ENCODE measurements at places on chromosomes 1 and 21.

GRCh38 chr1:165501970-165502348, 41.8 kb upstream of the LRRC52 start:
- no peak for DNase-seq

GRCh38 chr1:11072216-11072917, 12.5 kb upstream of the SRM start:
- no peak for DNase-seq

DNA sequence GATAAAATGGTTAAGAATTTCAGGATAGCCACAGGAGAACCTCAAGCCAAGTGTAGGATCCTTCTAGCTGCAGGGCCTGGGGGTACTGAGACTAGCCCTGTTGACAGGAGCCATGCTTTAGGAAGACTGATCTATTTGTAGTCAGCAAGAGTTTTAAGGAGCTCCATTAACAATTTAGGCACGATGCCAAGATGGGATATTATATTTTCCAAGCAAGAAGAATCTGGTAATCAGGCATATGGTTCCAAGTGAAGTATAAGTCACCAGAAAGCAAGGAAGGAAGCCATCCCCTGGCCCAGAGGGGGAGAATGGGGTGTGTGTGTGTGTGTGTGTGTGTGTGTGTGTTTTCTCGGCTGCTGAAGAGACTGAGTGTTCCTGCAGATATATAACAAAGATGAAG, 7.0 kb downstream of the IFNAR2 start:
- no peak for DNase-seq

GRCh38 chr1:215807911-215808436, 240.9 kb downstream of the KCTD3 start:
- DNase-seq: no peak

DNA sequence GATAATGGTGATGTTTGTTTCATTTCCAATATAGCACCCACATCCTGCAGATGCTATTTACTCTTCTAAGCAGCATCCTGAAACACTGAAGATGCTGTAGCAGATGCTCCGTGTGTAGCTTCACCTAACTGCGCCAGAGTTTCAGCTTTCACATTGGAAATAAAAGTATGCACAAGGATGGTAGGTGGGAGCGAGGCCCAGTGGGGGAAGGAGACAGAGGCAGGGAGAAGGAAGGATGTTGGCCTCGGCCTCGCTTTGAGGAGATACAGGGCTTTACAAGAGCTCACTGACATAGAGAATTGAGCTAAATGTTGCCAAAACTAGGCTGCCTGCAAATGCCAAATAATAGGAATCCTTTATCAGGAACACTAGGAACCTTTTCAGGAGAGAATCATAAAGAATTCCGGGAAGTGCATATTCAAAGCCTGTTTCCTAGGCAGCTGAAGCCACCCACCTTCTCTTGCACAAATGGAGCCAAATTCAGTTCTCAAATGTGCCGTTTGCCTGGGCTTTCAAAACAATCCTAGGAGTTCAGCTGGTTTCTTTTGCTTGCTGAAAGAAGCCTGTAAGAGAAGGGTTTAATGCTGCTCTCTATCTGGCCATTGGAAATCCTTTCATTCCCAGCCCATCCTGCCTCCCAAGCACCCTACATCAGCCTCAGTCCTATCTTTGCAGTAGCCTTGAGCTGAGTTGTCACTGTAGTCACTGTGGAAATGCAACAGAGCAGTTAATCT, 135.4 kb upstream of the ATP1B1 start:
- DNase-seq: no peak

DNA sequence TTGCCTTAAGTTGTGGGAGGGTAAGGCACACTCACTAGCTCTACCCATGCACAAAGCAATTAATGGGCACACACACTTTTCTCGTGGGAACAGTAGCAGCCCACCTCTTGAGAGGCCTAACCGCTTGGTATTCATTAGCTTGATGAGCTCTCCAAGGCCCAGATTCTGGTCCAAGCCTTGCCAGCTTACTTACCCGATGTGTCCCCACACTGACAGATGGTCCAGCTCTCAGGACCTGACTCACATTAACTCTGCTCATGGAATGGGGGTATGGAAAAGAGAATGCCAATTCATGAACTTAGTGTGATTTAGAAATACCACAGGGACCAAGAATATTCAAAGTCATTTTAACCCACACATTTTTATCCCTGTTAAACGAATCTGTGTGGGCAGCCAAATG, 106.8 kb upstream of the CACHD1 start:
- DNase-seq: no peak

DNA sequence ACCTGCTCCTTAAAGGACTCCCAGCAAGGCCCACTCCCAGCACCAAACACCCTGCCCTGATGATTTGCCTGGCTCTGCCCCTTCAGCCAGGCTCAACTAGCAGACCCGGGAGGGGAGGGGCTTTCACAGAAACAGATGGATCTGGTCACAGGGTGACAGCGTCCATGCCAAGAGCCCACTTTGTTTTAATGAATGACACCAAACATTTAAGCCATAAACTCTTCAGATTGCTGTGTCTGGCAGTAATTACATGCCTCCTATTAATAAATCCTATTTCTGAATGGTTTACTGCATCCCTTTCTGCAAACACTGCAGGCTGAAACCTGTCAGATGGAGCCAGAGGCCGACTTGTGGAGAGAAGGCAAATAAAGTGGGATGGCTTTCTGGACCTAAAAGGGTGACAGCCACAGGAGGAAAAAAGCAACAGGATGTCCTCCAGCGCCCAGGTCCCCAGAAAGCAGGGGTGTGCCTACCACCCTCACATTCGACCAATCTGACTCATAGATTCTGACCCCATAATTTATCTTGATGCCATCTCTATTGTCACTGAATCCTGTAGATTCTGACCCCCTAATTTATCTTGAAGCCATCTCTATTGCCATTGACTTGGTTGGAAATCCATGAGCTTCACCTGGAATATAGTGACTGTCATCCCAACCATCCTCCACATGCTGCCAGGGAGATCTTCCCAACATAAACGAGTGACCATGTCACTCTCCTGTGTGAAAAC, 200.9 kb downstream of the PLPP3 start:
- DNase-seq: no peak

GRCh38 chr21:44815852-44816628, 1.8 kb downstream of the SUMO3 start:
- DNase-seq: no peak

- DNase-seq: peak; percentile 94
Observed at GRCh38 chr1:205748403-205749233, 1.4 kb downstream of the NUCKS1 start.

DNA sequence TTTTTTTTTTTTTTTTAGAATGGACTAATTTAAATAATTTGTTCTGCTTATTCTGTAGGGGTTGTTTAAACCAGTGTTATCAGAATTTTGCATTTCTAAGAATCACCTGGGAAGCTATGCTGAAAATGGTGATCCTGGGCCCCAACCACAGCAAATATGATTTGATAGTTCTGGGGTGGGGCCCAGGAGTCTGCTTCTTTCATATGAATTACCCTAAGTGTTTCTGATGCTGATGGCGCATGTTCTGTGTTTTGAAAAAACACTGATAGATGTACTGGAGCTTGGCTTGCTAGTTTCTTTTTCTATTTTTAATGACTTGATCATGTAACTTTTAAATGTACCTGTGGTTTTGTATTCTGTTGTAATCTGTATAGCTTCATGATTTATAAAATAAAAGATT, 89.3 kb downstream of the CDC14A start:
- no peak for DNase-seq

- DNase-seq: no peak
Observed at GRCh38 chr1:109040627-109040988, 1.3 kb downstream of the WDR47 start.

DNA sequence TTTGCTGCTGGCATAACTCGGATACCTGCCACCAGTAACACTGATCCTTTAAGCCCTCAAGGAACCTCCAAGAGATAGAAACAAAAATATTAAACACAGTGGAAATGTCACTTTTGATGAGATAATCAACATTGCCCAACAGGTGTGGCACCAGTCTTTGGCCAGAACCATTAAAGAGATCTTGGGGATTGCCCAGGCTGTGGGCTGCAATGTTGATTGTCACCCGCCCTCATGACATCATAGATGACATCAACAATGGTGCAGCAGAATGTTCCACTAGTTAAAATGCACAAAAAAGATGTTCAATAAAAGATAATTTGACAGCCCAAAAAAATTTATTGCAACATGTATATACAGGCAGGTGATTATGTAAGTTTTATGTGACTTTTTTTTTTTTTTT, 20.2 kb upstream of the ZMYM1 start:
- DNase-seq: no peak

- DNase-seq: no peak
Observed at GRCh38 chr1:155250246-155250632, 5.0 kb downstream of the ENTREP3 start.

DNA sequence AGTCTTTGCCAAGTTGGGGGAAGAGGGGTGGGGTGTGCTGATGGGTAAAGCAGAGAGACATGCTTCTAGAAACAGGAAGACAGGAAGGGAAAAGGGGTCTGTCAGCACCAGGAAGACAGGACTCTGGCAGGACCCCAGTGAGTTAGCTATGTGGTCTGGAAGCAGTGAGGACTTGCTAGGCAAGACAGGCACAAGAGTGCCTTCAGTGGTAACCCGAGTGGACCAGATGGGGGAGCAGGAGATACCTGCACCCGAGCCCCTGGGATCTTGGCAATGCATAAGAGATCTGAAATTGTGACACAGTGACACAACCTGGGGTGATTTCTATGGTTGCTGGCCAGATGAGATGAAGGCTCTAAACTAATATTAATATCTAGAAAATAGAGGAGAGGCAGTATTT, 7.0 kb downstream of the TLR5 start:
- DNase-seq: no peak

DNA sequence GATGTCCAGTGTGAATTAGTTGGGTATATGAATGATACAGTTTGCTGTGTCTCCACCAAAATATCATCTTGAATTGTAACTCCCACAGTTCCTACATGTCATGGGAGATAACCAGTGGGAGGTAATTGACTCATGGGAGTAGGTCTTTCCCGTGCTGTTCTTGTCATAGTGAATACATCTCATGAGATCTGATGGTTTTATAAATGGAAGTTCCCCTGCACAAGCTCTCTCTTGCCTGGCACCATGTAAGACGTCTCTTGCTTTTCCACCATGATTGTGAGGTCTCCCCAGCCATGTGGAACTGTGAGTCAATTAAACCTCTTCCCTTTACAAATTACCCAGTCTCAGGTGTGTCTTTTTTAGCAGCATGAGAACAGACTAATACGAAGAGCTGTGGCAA, 223.0 kb downstream of the AJAP1 start:
- DNase-seq: no peak

DNA sequence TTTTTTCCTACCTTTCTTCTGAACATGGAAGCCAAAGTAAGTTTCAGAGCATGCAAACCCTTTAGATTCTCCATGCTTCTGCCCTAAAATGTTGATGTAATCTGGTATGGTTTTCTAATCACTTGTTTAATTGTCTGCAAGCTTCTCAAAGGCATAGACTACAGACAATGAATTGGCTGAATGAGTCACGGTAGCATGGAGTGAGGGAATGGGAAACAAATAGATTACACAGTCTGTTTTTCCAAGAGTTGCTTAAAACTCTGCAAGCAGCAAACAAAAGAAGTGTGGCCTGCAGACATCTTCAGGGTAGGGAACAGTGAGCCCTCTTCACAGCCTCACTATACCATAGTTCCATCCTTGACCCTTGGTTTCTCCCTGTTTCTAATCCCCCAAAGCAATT, 326.0 kb downstream of the BARHL2 start:
- DNase-seq: peak; percentile 58

GRCh38 chr1:73722055-73722454, 475.9 kb downstream of the LRRIQ3 start:
- DNase-seq: no peak

DNA sequence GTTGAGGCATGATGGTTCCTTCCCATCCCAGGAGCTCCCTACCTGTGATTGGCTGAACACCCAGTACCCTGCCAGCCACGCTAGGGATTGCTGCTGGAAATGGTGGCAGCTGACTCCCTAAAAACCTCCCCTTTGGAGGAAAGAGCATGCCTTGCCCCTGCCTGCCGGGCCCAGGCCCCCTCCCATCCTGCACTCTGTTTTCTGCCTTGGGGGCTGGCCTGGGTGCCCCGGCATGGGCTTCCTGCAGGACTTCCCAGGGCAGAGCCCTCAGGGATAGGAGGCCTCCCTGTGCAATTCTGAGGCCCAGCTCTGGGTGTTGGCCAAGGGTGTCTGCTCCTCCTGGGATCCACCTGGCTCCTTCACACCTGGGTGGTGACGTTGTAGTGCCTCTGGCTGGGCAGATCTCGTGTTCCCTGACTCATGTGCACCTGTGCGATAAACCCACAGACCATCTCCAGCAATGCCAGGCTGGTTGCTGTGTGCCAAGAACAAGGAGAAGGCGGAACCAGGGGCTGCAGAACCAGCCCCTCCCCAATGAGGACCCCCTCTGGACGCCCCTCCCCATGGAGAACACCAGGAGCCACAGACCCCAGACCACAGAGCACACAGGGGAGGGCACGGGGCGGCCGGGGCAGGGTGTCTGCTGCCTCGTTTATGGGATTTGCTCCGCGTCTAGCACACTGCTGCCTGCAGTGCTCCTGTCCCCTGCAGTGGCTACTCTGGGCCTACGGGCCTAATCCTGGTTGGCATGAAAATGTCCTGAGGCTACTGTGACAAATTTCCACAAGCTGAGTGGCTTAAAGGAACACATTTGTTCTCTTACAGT, 13.6 kb downstream of the CSTB start:
- DNase-seq: no peak

DNA sequence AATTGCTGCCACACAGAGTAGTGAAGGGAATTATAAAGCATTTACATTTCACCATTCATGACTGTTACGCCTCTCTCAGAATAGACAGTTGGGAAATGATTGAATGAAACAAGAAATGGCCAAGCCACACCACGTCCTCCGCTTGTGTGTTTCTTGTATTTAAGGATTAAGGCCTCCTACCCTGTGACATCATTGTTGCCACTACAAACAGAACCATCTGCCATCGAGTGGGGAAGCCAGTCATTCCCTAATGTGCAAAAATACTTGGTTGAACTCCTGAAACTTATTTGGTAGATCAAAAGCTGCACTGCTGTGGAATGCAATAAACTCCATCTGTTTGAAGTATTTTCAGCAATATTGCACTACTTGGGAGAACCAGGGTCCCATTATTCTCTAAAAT, 99.0 kb upstream of the C1orf105 start:
- peak; percentile 56 for DNase-seq

DNA sequence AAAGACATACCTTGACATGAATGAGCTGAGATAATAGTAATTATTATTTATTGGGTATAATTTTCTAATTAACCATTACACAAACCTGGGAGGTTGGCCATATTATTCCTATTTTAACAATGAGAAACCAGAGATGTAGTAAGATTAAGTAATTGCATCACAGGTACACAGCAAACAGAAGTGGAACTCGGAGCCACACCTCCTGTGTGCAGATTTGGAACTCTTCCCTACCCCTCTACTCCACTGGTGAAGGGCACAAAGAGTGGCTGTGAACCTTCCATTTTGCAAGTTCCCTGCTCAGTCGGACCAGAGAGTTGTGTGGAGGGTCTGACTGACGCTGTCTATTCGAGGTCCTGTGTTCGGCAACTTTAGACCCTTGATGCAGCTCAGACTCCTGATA, 45.0 kb downstream of the NGF start:
- no peak for DNase-seq

DNA sequence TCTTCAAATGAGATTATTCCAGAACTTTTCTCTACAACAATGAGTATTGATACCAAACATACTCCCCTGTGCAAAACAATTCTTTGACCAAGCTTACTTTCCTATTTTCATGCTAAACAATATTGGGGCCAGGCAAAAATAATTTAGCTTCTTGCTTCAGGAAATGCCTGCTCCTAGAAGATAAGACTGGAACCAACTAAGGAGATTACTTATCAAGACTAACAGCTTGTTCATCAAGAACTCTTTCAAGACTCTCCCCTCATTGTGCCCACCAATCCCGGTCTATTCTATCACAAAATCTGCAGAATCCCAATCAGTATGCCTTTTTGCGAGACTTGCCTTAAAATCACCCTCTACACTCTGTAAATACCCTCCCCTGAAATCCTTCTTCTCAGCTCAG, 536.6 kb downstream of the RWDD3 start:
- no peak for DNase-seq
